ENCODE measurements at places on chromosomes 12 and 14. TPM values are rescaled to one million over a fixed set of nuclear protein-coding genes. Genes with fewer than 3 reads are reported as not detected.

SSTR1 gene
- not detected for total RNA-seq

GPX2 gene
- total RNA-seq = not detected

SOAT2 gene
- total RNA-seq = not detected

CLEC4D gene
- total RNA-seq = not detected
